Stimulated activated CD8-positive, alpha-beta memory T cell treated with anti-CD3 and anti-CD28 coated beads, Interleukin-7, amount 100 ng/mL, for 4 hours (primary cell): ENCODE measurements at places on chromosomes 1 and 21.

DNA sequence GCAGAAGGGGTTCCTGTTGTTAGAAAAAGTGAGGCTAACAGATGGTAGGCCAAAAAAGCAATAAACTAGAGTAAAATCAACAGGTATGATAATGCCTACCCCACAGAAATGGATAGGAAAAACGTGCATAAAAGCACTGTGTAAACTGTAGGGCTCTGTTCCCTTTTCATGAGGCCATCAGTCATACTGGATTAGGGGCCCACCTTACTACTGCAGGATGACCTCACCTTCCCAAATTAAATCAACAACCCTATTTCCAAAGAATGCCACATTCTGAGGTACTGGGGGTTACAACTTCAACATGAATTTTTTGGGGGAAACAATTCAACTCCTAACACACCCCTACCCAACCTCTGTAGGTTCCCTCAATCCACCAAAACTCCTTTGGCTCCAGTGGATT is 54.9 kb downstream of the KIAA1614 start:
- no peak for DNase-seq

- no peak for DNase-seq
Observed at GRCh38 chr1:44077421-44077820, 41.2 kb upstream of the KLF17 start.

GRCh38 chr1:169586395-169587255 is at the start of gene F5:
TSS of gene F5 (minus strand) at chr1:169586481. CDS start at chr1:169586386, 95 bp downstream.
- DNase-seq = peak; percentile 64

DNA sequence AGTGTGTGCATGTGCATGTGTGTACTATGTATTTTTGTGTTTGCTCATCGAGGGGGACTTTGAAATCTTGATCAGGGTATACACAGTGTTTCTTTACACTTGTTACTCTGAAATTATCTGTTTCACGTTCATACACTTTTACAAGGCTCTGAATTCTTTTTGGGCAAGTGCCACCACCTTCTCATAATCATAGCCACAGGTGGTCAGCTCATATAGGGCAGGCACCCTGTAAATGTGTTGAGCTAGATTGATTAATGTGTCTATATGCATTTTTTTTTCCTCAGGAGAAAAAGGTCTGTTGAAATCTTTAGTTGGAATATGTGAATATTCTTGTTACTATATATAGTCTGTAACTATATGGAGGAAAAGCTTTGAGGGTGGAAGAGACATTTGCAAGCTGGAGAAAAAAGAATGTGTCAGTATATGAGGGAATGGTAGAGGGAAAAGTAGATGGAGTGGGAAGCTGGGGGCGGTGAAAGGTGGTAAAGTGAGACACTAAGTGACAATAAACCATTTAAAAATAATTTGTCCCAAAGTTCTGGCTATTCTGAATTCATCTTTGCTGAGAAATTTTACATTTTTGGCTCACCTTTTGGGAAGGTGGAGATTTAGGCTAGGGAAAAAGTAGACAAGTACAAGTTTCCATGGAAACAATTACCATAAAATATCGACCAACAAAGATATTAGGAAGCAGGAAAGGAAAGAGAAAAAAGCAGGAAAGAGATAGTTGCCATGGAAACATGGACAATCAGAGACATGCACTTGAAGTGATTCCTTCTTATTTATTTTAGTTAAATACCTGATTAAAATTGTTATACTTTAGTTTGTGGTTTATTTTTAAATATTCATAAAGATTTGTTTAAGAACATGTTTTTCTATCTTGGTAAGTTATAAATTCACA is 277.5 kb downstream of the PDE4B start:
- DNase-seq = no peak

GRCh38 chr1:168903237-168903830 is 174.3 kb upstream of the DPT start:
- no peak for DNase-seq

GRCh38 chr21:44714905-44715304 is 3.5 kb upstream of the TSPEAR start:
- no peak for DNase-seq

- no peak for DNase-seq
Observed at GRCh38 chr1:213286235-213286634, 235.2 kb downstream of the RPS6KC1 start.

GRCh38 chr1:34784751-34785221 is 3.8 kb downstream of the GJB3 start:
- no peak for DNase-seq

- no peak for DNase-seq
Observed at GRCh38 chr1:104765085-104765484, 1015.4 kb downstream of the AMY1C start.

GRCh38 chr1:205251576-205251975 is 23.8 kb downstream of the TMCC2 start:
- DNase-seq = no peak

GRCh38 chr1:232301246-232301645 is 328.7 kb downstream of the SIPA1L2 start:
- DNase-seq = no peak

- DNase-seq = peak; percentile 85
Observed at GRCh38 chr1:147545133-147545532, 3.8 kb downstream of the BCL9 start.

- no peak for DNase-seq
Observed at GRCh38 chr1:208280681-208281450, 36.7 kb upstream of the PLXNA2 start.

- DNase-seq = no peak
Observed at GRCh38 chr21:37459575-37459974, 93.0 kb downstream of the DYRK1A start.

- no peak for DNase-seq
Observed at GRCh38 chr1:247332623-247333361, 1.1 kb upstream of the ZNF496 start.

DNA sequence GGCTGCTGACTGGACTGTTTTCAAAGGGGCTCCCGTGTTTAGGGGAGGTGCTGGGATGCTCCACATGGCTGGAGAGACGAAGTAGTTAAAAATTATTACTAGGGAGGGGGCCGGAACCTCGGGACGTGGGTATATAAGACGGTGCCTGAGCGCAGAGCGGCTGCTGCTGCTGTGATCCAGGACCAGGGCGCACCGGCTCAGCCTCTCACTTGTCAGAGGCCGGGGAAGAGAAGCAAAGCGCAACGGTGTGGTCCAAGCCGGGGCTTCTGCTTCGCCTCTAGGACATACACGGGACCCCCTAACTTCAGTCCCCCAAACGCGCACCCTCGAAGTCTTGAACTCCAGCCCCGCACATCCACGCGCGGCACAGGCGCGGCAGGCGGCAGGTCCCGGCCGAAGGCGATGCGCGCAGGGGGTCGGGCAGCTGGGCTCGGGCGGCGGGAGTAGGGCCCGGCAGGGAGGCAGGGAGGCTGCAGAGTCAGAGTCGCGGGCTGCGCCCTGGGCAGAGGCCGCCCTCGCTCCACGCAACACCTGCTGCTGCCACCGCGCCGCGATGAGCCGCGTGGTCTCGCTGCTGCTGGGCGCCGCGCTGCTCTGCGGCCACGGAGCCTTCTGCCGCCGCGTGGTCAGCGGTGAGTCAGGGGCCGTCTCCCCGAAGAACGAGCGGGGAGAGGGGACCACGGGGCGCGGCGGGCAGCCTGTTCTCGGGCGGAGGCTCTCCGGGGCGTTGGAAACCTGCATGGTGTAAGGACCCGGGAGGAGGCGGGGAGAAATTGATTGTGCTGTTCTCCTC is at the start of gene CHODL:
Gene CHODL, plus strand, starts transcription at position 163 of the 793 bp plus-strand sequence. Its CDS starts 391 bp downstream, at position 554.
- no peak for DNase-seq

- DNase-seq = no peak
Observed at GRCh38 chr1:43306688-43307457, 6.1 kb downstream of the TIE1 start.

- DNase-seq = no peak
Observed at GRCh38 chr1:7401814-7402547, 369.1 kb upstream of the VAMP3 start.

GRCh38 chr1:154848983-154849382 is 21.1 kb downstream of the KCNN3 start:
- DNase-seq = no peak

- no peak for DNase-seq
Observed at GRCh38 chr1:219963432-219963831, 35.1 kb upstream of the SLC30A10 start.

- no peak for DNase-seq
Observed at GRCh38 chr1:29981586-29982239, 741.7 kb downstream of the MATN1 start.

DNA sequence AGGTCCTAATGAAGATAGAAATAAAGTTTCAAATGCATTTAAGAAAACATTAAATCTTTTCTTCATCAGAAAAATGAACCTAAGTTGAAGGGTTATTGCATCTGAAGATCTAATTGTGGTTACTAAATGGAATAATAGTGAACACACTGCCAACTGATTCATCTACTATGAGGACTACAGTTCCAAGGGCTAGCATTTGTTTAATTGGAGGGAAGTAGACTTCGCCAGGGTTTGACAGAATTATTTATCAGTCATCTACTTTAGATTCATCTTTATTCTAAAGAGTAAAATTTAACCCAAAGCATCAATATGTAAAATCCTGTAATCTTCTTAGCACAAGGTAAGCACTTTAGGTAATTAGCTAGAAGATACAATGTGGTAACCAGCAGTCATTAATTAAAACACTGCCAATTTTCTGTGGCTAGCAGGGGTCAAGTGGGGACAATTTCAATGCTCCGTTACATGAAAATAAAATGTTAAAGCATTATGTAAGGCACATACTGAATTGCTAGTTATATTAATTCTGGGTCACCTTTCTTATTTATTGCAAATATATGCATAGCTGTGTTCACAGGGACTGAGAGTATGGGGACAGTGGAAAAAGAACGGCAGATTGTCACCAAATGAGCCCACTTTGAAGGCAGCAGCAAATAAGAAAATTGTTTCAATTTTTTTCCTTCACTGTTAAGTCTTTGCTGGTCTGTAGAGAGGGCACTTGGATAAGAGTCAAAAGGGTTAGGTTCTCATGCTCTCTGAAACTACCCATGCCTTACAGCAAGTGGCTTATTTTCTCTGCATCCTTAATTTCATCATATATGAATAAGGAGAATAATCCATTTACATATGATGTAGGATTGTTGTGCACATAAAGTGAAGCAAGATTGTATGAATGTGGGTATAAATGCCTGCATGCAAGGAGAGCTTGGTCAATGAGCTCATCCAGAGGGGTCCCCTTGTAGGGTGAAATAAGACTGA is 416.0 kb downstream of the PCP4 start:
- no peak for DNase-seq

DNA sequence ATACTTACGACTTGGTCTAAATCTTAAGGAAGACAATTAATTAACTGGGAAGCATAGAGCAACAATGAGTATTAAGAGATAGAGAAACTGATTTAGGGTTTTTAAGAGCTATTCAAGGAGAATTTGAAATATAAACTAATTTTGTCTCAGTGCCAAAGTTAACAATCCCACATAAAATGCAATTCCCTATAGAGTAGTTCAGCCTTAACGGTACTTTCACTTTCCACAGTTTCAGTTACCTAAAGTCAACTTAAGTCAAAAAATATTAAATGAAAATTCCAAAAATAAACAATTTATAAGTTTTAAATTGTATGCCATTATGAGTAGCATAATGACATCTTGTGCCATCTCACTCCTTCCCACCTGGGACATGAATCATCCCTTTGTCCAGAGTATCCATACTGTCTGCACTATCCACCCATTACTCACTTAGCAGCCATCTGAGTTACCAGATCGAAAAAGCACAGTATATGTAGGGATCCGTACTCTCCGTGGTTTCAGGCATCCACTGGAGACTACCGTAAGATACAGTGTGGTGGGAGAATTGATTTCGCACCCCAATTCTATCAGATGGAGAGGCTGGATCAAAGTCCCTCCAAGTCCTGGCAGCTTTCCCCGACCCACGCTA is 4.8 kb upstream of the SARS1 start:
- DNase-seq = no peak

DNA sequence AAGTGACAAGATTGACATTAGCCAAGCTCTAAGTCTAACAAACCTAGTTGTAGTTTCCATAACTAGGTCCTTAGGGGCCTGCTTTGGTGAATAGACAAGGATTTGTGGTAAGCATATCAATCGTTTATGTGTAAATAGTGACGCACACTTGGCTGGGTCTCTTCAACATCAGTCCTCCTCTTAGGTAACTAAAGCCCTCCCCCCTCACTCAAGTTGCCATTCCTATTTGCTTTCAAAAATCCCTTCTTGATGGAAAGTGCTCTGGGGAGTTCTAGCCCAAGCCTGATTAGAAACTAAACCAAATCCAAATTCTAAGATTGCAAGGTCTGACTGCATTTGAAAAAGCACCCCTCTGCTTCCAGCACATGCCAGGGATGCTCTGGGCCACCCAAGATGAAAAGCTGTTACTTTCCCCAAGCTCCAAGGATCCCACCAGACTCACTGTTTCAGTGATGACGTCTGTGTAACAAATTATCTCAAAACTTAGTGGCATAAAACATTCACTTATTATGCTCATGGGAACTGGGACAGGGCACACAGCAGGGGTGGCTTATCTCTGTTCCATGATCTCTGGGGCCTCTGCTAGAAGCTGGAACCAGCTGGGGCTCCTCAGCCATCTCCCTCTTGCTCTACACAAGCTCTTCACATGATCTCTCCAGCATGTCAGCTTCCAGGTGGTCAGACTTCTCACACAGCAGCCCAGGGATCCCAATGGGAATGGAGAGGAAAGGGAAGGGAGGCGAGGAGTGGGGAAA is 74.1 kb downstream of the RRAGC start:
- no peak for DNase-seq

GRCh38 chr1:207754974-207755700 is 3.3 kb downstream of the CD46 start:
- no peak for DNase-seq

DNA sequence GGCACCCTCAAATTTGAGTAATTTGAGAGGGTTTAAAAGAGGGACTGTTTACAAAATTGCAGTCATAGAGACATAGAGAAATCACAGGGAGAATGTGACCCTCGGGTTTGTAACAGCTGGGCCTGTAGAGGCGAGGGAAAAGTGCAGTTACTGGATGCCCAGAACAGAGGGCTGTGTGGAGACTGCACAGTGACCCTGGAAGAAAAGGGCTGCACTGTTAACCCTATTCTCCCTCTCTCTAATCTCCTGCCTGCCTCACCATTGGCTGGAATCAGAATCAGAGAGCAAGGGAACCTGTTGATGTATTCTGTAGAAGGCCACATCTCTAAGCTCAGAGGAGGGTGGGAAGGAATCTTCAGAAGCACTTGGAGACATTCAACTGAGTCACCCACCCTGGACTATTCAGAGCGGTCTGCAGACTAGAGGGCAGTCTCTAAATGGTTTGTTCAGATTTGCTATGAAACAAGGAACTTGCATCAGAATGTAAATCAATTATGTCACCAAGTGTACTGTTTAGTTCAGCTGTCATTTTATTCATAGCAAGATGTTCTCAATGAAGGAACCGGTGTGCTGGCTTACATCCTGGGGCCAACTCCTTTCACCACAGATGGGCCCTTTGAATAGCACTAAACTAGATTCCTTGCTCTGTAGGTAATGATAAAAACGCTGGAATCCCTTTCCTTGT is 132.2 kb upstream of the HOOK1 start:
- DNase-seq = no peak

GRCh38 chr1:42052072-42052699 is 101.0 kb upstream of the GUCA2B start:
- no peak for DNase-seq

GRCh38 chr1:82640352-82640751 is 839.6 kb downstream of the ADGRL2 start:
- no peak for DNase-seq
